ENCODE measurements at places on chromosomes 12 and 14. TPM values are rescaled to one million over a fixed set of nuclear protein-coding genes. Genes with fewer than 3 reads are reported as not detected.

DNA sequence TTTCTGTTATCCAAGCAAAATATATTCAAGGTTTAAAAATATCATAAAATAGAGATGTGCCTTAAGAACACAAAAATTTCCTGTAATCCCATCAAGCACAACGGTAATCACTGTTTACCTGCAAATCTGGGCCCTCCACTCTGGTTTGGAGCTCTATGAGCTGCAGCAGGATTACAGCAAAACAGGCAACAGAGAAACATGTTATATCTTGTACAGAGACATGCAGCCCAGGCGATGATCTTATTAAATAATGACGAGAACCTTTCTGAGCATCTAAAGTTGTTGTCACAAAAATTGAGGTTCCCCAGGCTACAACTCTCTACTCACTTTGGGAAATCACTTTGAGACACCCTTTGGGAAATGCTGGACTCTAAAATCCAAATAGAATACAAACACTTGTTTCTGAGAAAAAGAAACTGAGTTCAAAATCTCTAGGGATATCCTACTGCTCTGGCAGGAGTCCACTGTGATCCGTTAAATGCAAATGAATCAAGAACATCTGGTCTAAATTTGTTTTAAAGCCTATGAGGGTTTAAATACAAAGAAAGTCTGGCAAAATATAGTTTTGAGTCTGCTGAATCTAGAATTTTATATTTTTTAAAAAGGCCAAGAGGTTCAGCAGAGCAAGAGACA lies 36.3 kb downstream of the STON2 start:
- DNase-seq, result no peak

- DNase-seq, result no peak
These were observed 32.3 kb downstream of the NRDE2 start for GRCh38 chr14:90299408-90299807.

DNA sequence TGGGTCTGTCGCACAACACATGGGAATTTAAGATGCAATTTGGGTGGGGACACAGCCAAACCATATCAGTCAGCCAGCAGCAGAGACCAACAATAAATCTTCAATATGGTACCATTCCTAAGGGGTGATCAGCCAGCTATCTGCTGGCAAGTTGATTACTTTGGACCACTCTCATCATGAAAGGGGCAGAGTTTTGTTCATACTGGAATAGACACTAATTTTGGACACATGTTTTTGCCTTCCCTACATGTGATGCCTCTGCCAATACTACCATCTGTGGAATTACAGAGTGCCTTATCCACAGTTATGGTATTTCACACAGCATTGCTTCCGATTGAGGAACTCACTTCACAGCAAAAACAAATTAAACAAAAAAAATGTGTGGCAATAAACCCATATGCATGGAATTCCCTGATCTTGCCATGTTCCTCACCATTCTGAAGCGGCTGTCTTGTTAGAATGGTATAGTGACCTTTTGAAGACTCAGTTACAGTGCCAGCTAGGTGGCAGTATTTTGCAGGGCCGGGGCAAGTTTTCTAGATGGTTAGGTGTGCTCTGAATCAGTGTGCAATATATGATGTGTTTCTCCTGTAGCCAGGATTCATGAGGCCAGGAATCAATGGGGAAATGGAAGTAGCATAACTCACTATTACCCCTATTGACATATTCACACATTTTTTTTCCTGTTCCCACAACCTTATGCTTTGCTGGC lies 179.0 kb upstream of the IGF1 start:
- no peak for DNase-seq

DNA sequence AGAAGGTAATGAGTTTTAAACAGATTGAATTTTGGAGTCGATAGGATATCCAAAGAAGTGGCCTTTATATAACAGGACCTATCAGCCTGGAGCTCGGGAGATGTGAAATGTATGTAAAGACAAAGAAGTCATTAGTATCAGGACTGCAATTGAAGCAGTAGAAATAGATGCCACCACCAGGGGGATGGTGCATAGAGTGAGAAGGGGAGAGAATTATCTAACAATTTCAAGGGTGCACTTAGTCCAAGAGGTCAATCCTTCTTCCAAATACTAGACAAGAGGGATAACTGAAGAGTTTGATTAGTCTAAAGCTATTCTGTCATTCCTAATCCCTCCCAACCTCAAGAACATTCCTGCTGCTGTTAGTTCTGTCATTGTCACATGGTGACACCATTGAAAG lies 127.8 kb downstream of the CFAP54 start:
- no peak for DNase-seq

TMEM119 gene
- 12.3 TPM for polyA plus RNA-seq

TDRD9 gene
- polyA plus RNA-seq, result 1.1 TPM

CLEC1B gene
- polyA plus RNA-seq, result 0.47 TPM

All from ovary (tissue), 10 donors.